ENCODE measurements at places on chromosomes 12 and 14.
A peak's percentile ranks its signal among the peaks of the same experiment; 100 is the strongest.

GRCh38 chr14:67218126-67218525 lies 23.1 kb upstream of the PALS1 start:
- DNase-seq: no peak

- DNase-seq: no peak
These were observed 9.7 kb downstream of the MOK start for GRCh38 chr14:102295270-102295669.

GRCh38 chr12:4997939-4998338 lies 45.7 kb upstream of the KCNA5 start:
- DNase-seq: no peak

GRCh38 chr14:49249022-49249421 lies 337.2 kb downstream of the RPS29 start:
- no peak for DNase-seq

GRCh38 chr12:112179916-112180315 lies 54.6 kb downstream of the TRAFD1 start:
- DNase-seq: no peak

- no peak for DNase-seq
These were observed 117.7 kb downstream of the OTOGL start for GRCh38 chr12:80217011-80217535.

DNA sequence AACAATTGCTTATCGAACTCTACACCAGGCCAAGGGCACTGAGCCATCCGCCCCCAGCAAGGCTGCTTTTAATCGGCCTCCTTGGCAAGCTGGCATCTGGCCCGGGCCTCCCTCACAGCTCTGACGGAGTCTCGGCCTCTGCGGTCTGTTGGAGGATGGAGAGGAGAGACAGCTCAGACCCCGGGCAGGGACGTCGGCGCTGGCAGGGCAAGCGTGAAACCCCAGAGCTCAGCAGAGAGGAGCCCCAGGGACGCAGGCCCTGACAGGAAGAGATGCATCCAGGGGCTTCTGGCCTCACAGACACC lies 17.5 kb downstream of the CAMKK2 start:
- no peak for DNase-seq

DNA sequence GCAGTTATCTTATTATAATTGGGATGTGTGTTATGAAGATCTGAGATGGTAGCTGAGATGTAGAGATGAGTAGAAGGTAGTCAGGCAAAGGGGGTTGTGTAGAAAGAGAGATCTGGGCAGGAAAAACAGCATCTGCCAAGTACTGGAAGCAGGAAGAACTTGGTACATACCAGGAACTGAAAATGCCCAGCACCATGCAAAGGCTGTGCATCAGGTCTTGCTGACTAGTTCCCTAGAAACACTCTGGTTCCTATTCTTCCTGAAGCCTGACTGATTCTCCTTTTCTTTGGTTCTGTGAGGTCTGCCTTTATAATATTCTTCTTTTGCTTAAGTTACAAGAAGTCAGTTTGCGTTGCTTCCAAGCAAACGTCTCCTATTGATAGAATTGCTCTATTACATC lies 6.7 kb upstream of the NFATC4 start:
- no peak for DNase-seq

GRCh38 chr12:56062996-56063395 lies 17.0 kb upstream of the ERBB3 start:
- no peak for DNase-seq

DNA sequence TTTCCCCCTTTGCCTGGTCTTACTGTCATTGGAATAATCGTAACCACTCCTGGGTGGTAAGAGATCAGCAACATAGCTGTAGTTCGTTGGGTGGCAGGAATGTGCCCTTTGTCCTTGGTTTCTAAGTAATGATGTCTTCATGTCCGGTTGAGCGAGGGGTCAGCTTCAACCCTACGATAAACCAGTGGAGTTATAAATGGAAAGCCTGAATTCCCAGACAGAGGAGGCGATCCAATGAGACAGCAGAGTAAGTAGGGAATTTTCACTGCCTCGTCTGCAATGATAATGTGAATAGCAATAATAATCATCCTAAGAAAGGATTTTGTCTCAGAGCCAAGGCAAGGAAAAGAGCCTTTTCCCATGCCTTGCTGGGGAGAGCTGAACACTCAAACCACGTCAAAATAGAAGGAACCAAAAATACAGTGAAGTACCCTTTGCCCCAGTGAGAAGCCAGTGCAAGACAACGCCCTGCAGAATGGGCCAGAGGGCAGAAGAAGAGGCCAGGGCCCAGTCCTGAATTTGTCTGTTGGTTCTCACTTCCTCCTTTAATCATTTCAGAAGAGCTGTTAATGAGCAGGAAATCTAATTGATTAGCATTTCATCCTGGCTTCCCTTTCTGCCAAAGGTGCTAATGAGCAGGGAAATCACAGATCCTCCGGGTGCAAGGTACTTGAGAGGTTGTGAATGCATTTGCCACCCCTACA lies 330.7 kb downstream of the CACNA1C start:
- DNase-seq: no peak

GRCh38 chr14:98924046-98924445 lies 348.0 kb downstream of the BCL11B start:
- no peak for DNase-seq

DNA sequence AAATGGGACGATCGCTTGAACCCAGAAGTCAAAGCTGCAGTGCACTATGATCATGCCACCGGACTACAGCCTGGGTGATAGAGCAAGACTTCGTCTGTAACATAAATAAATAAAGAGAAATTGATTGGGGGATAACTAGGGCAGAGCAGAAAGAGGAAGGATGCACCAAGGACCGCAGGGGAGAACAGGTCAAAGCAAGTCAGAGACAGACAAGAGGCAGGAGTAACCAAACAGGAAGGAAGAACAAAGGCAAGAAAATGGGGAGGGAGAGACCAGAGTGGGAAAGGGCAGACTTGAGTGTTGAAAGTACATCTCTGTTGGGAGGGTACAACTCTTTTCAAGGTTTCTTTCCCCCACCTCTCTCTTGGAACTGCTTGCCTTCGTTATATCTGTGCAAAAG lies 50.8 kb upstream of the ELK3 start:
- DNase-seq: no peak

GRCh38 chr12:103012884-103013283 lies 55.4 kb downstream of the ASCL1 start:
- no peak for DNase-seq

DNA sequence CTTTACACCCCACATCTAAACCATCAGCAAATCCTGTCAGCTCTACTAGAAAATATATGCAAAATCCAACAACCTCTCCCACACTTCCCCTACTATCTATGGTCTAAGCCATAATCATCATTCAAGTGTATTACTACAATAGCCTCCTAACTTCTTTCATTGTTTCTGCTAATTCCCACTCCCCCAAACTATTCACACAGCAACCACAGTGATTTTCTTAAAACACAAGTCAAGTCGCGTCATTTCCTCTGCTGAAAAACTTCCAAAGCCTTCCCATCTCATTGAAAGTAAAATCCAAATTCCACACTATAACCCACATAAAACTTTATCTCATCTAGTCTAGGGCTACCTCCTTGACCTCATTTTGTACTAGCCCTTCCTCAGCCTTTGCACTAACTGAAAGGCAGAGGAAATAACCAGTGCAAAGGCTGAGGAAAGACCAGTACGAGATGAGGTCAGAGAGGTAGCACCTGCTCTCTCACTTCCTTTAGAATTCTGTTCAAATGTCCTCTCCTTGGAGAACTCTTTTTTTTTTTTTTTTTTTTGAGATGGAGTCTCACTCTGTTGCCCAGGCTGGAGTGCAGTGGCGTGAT lies 65.5 kb upstream of the MDM1 start:
- DNase-seq: no peak

GRCh38 chr12:116561181-116561821 lies 2.1 kb downstream of the MAP1LC3B2 start:
- no peak for DNase-seq

DNA sequence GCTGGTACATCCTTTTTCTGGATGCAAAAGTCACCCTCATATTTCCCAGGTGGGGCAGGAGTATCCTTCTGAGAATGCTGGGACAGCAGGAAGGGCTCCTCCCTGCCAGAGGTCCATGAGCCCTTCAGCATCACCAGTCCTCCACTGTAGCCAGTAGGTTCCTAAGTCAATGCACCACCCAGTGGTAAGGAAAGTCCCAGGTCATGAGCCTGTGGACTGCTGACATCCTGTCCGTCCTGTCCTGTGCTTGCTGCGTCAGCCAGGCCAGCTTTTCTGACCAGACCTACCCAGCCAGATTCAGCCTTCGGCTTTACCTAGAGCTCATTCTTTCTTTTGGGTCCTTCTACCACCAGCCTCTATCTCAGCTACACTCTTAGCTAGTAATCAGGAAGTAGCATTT lies 23.0 kb upstream of the ACTN1 start:
- DNase-seq: peak; percentile 19

DNA sequence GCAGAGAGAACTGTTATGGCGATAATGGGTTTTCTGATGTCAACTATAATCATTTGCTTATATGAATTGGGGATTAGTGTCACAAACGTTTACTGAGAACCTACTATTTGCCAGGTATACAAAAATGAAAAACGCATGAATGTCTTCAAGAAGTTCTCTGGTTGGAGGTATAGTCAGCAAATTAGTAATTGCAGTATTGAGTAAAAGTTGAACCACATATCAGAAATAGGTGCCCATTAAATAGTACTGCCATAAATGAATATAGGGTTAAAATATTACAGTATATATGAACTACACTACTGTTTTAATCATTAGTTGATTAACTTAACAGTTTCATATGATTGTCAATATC lies 60.0 kb downstream of the PTPRB start:
- no peak for DNase-seq

DNA sequence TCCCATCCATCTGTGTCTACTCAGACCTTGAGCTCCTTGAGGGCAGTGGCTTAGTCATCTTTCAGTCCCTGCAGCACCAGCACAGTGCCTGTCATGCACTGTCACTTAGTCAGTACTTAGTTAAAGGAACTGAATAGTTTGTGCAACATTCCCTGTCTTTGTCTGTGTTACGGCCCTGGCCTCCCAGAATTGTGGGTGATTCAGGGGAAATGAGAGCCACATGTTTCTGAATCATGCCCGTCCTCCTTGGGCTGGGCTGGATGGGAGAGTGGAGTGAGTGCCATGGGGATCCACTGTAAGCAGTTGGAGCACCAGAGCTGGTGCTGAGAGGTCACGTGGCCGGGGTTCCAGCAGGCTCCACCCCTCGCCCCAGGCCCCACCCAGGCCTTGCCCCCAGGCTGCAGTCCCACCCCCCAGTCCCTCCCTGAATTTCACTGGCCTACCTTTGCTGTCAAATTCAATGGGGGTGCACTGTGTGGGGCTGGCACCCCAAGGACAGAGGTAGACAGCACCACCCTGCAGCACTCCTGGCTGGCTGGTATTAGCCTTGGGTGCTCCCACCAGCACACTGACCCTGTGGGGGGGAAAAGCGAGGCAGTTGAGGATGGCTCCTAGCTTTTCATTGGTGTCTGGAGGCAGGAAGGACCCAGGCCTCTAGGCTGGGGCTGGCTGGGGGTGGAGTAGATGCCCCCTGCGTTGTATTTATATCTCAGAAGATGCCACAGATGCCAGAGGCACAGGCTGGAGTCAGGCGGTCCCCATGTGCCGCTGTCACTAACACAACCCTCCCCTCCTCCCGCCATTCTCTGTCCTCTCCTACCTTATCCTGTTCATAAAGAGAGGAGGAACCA lies 7.5 kb downstream of the ITGA5 start:
- peak; percentile 69 for DNase-seq

DNA sequence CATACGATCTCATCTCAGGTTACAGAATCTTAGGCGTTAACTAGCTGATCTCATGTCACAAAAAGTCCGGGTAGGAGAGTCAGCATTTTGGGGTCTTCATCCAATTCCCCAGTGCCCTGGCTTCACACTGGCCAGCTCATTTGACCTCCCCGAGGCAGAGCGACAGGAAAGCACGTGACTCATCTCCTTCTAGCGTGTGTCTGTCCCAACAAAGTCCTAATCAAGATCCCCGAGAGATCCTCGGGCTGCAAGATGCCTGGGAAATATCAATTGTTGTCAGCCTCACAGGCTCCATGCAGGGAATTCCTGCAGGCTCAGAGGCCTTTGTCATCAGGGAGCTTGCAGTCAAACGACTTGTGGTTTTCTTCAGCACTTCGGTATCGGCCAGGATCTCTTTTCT lies 57.5 kb downstream of the ZNF664 start:
- DNase-seq: no peak

DNA sequence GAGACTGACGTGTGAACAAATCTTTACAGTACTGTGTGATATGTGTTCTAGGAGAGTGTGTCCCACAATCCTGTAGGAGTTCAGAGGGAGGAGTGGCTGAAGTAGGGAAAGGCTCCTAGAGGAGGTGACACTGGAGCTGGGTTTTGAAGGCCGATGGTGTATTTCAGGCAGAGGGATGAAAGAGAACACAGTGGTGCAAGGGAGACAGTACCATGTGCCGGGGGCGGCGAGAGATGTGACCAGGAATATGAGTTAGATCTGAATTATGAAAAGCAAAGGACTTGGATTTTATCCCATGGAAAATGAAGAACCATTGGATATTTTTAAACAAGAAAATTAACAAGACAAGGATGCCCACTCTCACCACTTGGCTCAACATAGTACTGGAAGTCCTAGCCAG lies 77.0 kb upstream of the ESRRB start:
- no peak for DNase-seq

DNA sequence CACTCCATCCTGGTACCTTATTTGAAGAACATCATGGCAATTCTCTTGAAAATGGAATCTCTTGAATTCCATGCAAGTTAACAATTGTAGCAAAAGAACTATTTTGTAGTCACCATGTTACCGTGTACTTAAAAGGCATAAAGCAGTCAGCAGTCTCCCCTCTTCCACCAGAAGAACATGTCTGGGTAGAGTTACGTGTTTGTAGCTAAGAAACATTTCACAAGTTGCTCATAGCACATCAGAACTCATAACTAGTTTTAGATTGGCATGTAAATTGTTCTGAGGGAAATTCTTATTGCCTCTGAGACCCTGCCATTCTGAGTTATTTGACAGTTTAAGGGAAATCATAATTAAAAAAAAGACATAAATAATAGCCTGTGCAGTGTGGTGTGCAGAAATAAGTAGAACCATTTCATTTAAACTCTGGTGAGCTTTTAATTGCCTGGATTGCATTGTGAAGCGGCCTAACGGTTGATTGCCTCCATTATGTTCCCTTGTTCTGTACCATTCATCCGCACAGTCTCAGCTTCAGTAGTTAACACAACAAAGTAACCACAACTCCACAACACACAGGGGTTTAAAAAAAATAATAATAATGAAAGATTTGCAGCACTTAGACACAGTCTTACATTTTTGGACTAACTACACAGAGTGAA lies 2.6 kb downstream of the LMO3 start:
- DNase-seq: no peak

DNA sequence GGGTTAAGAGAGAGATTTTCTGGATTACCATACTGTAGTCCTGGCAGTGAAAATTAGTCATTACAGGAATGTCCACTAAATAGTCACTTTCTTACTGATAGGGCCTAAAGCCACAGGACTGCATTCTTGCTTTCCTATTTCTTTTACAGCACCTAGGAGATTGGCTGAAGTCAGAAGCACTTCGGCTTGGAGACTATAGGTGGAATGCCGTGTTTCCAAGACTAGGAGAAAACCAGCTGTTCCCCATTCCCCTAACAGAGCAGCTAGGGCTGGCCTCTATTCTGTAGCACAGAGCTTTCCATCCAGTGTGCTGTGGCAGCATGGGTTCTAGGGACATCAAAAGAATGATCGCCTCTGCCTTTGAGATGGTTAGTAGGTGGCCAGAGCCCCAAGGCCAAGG lies 15.1 kb downstream of the PIGH start:
- no peak for DNase-seq
